ENCODE measurements at places on chromosomes 7 and 10.

- DNase-seq = no peak
Observed at GRCh38 chr10:56318816-56319215, 42.2 kb downstream of the ZWINT start.

DNA sequence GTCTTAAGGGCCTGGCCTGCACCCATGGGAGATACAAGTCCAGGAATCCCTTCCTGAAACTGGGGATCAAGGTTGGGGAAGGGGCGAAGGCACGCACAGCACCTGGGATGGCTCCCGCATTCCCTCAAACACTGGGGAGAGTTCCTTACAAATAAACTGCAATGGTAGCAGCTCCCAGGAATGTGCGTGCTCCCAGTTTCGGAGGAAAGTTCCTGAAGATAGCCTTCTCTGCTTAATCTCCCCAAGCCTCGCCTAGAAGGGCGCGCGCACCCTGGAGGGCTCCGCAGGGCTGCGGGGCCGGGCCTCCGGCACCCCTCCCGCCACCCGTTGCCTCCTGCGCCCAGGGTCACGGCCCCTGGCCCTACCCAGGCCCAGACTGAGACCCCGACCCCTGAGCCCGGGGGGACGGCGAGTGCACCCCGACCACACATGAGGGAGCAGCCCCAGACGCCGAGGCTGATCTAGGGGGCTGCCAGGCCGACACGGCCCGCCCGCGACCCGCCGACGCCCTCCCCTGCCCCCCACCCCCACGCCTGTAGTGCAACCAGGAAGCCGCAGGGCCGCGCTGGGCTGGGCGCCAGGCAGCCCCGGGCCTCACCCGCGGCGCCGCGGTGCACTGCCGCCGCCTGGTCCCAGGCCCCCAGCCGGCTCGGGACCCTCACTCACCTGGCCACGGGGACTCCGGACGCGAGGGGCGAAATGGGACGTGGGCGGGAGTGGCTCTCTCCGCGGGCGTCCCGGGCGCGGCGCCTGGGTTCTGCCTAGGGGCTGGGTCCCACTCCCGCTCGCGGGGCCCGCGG lies 460 bp downstream of the ANXA11 start:
- no peak for DNase-seq

- DNase-seq = no peak
Observed at GRCh38 chr7:95491634-95492314, 6.0 kb downstream of the ASB4 start.

DNA sequence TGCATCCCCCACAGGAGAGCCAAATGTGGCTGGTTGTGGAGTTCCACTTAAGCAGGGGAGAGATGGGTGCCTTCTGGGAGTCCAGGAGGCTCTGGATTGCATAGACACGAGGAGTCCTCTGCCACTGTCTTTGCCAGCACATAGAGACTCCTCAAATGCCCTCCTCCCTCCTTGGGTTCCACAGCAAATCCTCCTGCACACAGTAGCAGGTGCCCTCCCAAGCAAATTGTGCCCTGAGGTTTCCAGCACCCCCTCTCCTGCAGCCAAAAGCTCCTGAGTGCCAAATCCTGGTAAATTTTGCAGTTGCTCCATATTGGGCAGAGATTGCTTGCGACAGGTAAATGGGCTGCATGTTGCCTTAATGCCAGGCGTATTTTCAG lies 5.8 kb downstream of the EVX1 start:
- DNase-seq = no peak

DNA sequence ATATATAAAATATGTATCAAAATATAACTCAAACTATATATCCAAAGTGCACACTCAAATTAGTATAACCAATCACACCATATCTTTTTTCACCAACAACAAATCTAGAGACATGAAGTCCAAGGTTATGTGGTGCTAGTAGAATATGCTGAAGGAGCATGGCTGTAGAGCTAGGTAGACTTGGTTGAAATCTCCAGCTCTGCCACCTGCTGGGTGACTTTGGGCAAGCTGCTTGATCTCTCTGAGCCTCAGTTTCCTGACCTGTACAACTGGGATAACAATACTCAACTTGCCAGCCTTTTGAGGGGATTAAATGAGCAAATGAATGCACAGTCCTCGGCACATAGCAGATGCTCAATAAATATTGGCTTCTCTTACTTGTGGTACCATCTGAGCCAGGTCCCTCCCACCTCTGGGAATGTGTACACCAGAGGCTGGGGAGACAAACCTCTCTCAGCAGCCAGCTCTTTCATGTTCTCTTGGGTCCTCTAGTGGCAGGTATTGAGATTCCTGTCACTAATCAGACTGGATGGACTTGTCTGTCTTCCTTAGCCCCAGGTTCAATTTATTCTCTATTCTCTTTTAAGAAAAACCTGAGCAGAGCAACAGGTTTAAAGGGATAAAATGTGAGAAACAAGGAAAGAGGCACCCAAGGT lies 94.3 kb upstream of the PDE1C start:
- no peak for DNase-seq

DNA sequence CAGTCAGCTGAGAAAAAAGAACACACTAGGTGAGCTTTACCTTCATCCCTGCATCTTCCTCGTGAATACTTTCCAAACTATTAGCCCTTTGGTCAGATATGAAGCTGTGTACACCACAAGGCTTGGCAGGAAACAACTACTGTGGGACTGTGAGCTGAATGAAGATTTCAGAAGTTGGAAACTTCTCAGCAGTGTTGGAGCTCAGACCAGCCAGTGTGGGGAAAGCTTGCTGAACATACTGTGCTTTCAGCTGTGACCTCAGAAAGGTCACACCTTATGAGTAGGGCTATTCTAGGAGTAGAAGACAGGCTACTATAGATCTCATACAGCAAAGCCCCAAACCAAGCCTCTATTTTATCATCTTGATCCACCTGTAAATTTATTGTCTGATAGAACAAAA lies 123.6 kb downstream of the EXOC4 start:
- no peak for DNase-seq

GRCh38 chr7:51224811-51225595 lies 91.6 kb downstream of the COBL start:
- no peak for DNase-seq

DNA sequence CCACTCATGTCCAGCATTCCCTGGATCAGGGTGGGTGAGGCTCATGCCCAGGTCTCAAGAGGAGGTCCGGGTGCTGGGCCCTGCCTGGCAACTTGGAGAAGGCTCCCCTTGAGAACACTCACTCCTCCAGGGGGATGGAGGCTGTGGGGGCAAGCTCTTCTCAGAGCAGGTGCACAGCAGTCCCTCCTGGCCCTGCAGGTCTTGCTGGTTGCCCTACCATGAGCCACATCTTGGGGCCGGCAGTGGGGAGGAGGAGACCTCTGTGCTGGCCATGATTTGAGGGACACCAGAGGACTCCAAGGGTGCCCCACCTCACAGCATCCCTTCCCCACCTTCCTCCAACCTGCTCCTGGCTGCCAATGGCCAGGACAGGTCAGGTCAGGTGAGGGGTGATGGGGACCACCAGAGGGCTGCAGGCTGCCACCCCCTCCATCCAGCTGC lies 87.4 kb upstream of the RET start:
- DNase-seq = no peak

GRCh38 chr7:149321978-149322541 lies 60.1 kb downstream of the ZNF783 start:
- no peak for DNase-seq

DNA sequence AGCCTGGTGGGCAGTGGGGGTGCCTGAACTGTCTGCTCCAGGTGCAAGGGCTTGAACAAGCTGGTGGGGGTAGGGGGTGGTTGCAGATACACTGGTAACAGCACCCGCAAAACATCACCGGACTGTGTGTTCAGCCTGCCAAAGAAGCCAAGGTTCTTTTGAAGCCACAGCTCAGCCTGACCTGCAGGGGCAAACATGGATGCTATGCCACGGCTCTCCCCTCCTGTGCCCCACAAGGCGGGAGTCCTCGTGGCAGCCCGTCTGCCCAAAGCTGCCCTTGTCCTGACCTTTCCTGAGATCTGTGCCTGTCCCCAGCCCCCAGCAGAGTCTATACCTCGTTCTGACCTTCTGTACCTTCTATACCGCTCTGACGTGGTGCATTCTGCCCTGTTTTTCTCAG lies 285.7 kb downstream of the GLRX3 start:
- DNase-seq = no peak

DNA sequence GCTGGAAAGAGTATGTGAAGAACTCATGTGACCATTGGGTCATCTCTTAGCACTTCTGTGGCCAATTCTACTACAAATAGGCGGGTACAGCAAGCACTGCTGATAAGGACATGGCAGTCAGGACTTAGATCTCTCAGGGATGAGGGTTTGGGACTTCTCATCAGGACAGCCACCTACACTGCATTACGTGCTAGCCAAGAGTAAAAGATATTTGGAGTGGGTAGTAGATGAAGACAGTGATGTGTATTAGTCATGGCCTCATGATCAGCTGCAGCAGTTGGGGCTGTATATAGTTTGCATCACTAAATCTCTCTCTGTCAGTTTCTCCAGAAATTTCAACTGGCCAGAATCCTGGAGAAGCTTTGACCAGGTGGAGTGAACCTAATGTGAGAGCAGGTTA lies 9.2 kb downstream of the TAS2R60 start:
- no peak for DNase-seq

DNA sequence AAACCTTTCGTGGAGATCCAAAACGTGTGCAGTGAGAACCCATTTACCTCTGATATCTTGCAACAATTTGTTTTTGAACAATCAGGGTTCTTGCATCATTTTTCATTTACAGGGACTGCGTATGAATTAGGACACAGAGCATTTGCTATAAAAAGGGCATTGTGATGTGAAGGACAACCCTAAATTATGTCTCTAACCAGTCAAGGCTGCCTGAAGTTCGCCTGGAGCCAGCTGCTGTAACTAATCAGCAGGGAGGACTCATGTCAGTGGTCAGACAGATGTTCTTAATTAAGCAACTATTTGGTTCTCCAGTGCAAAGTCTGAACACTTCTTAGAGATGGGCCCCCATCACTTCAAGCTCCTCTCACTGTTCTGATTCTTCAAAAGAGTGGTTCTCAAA lies 674.8 kb downstream of the KCNMA1 start:
- no peak for DNase-seq

- no peak for DNase-seq
Observed at GRCh38 chr7:17584822-17585221, 286.4 kb downstream of the AHR start.

- no peak for DNase-seq
Observed at GRCh38 chr10:58853668-58854067, 322.8 kb upstream of the PHYHIPL start.

DNA sequence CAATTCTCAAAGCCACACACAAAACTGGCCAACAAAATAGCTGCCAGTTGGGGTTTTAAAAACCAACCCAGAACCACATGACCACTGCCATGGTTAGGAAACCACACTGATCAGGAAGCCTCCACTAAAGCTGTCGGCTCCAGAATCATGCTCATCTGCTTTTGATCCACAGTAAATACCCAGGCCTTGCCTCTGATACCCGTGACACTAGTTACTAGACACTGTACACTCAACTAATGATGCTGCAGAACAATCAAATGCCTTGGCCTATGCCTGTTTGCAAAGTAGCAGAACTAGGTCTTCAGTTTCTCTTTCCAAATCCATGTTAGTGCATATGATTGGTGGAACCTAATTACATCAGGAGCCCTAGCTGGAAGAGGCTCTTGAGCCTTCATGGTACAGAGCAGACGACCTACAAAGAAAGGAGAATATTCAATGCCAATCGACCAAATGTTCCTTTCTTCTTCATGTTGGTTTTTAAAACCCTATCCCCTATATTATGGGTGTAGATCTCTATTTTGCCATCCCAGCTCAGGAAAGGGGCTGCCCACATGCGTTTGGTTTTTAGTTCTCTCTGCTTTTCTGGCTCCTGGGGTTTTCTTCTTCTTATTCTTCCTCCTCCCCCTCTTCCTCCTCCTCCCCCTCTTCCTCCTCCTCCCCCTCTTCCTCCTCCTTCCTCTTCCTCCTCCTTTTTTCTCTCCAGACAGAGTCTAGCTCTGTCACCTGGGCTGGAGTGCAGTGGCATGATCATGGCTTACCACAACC lies 76.6 kb downstream of the CNNM2 start:
- no peak for DNase-seq

- DNase-seq = no peak
Observed at GRCh38 chr10:77106676-77107075, 530.9 kb downstream of the KCNMA1 start.

DNA sequence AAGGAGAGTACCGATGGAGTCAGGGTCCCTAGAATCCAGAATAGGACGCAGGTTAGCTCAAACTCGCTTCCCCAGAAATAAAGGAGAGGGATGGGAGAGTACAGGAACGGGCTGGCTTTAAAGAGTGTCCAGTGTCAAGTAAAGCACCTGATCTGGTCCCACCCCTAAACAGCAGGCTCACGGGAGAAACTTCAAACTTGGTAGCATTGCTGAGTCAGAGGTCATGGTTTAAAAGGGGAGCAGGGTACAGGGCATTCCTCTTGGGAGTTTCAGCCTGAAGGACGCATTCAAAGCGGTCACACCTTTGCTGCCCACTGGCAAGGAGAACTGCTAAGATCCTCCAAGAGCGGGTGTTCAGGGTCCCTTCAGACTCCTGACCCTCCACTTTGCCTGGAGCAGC lies 140.7 kb downstream of the GLI3 start:
- DNase-seq = no peak

DNA sequence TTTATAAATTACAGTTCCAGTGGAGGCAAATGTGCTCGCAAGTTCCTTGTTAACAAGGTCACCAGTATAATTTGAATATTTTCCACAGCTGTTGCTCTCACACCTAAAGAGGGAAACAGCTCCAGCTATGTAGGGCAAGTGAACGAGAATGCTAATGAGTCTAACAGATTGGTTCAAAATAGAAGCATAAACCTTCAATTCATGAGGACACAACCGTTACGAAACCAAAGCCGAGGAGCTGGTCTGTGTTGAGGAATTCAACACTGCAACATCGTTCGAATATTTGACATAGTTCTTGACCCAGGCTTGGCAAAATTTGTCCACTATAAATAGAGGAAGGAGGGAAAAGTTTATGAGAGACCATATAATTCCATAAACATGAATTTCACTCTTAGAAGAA lies 161.3 kb downstream of the KLF6 start:
- no peak for DNase-seq

DNA sequence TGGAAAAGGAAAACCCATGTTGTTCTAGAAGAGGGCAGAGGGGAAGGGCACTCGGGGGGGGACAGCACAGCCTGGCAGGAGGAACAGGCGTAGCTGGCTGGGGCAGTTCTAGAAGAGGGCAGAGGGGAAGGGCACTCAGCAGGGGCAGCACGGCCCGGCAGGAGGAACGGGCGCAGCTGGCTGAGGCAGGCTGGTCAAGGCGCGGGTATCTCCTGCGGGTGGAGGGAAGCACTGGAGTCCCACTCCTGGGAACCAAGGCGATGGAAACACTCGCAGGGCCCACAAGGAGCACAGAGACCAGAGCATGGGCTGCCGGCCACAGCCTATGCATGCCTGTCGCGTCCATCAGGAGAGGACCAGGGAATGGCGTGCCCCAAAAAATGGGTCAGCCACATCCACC lies 36.7 kb downstream of the PAPOLB start:
- no peak for DNase-seq

GRCh38 chr10:15181576-15182156 lies 13.2 kb upstream of the NMT2 start:
- no peak for DNase-seq

DNA sequence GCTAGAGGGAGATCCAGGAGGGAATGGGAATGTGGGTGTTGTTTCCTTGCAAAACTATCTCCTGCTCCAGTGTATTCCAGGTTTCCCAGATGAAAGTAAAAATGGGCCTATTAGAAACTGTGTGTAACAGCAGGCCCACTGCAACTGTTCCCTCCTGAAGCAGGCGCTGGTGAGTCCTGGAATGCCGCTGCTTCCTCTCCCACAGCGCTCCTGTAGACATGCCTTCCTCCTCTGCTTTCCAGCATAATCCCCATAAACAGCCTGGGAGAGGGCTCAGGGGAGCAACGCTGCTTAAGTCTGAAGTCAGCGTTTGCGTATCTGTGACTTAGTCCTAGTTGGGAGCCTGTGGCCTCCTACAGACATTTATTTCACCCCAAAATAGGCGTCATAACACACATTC lies 551.0 kb upstream of the FOXK1 start:
- peak; percentile 2 for DNase-seq
